ENCODE measurements at places on chromosomes 2 and 18.

- DNase-seq: no peak
These were observed 359.2 kb downstream of the TGIF1 start for GRCh38 chr18:3808985-3809780.

GRCh38 chr2:222794585-222795449, 66.0 kb upstream of the ACSL3 start:
- DNase-seq: peak; percentile 33

GRCh38 chr18:45639408-45639807, 24.1 kb downstream of the SLC14A2 start:
- no peak for DNase-seq

DNA sequence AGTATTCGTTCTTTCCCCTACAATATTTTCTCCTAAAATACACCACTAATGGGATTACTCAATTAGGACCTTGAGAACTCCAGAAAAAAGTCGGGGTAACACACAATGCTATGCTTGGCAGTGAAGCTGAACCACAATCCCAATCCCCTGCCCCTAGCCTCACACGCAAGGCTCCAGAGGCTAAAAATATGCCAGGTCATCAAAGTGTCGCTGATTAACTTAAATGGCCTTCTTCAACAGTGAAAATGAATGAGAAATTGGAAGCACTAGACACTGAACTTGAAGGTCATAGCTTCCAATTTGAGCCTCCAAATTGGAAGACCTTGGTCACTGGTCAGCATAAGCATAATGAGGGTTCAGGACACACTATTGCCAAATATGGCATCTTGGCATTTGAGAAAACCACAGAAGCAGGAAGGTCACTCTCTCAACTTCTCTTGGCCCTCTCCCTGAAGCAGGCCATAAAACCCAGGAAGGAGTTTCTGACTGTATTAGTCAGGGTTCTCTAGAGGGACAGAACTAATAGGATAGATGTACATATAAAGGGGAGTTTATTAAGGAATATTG, 86.0 kb upstream of the SATB2 start:
- DNase-seq: no peak

- DNase-seq: no peak
These were observed 112.4 kb downstream of the MIB1 start for GRCh38 chr18:21853016-21853415.

GRCh38 chr18:75422341-75422910, 5.1 kb downstream of the SMIM21 start:
- no peak for DNase-seq

DNA sequence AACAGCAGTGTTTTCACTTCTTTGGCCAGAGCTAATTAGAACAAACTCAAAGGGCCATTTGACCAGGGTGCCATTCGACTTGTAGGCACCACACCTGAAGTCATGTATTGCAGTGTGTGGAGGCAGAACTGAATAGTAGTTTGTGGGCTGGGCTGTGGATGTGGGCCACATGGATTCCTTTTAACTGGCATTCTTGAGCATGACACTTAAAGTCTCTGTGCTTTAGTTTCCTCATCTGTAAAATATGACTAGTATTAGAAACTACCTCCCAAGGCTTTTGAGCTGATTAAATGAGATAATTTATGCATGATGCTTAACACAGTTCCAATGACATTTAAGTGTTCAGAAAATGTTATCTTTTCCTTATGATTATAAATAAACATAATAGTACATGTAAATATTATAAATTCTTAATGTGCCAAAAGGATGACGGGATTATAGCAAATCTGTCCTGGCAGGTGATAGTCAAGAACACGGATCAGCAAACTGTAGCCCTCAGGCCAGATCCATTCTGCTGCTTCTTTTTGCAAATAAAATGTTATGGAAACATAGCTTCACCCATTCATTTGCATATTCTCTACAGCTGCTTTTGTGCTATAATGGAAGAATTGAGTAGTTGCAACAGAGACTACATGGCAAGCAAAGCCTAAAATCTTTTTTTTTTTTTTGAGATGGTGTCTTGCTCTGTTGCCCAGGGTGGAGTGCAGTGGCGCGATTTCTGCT, 36.3 kb upstream of the CCDC68 start:
- DNase-seq: no peak

DNA sequence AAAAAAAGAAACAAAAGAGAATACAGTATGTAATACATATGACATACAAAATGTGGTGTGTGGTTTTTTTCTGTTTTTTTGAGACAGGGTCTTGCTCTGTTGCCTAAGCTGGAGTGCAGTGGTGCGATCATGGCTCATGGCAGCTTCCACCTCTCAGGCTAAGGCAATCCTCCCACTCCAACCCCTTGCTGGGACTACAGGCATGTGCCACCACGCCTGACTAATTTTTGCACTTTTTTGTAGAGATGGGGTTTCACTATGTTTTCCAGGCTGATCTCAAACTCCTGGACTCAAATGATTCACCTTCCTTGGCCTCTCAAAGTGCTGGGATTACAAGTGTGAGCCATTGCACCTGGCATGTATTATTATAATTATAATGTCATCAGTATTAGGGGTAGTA, 38.9 kb downstream of the DHX57 start:
- DNase-seq: no peak

- no peak for DNase-seq
These were observed 1388.8 kb downstream of the DSC3 start for GRCh38 chr18:29653671-29654215.

- DNase-seq: no peak
These were observed 50.3 kb downstream of the HK2 start for GRCh38 chr2:74884118-74884762.

DNA sequence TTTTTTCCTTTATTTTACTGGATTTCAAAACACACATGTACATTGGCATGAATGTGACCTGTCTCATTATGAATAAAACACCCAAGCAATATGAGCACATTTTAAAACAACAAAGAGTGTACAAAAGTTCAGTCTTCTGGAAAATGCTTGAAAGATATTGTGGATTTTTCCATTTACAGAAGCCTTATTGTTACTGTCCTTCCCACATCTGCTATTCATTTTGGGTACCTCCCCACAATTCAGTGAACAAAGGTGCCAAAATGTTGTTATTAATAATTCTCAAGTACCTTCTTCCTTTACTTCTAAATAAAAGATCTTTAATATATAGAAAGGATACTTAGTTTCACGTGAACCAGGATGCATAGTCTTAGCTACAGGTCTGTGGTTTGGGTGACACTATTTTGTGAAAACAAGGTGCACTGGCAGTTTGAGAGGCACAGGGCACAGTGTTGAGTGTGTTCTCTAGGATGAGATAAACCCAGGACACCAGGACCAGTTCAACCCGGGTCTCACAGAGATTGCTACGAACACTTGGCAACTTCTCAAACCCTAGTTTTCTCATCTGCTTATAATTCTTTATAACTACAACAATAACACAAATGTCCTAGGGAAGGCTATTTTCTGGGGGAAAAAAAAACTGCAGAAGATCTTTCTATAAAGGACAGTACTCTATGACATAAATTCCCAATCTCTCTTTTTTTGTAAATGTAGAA, 84.5 kb upstream of the GALNT5 start:
- DNase-seq: no peak
